GM12892 (cell line): ENCODE measurements at places on chromosomes 4 and X.

- no peak for DNase-seq
Measured at GRCh38 chr4:80362578-80363181, 27.1 kb downstream of the CFAP299 start.

DNA sequence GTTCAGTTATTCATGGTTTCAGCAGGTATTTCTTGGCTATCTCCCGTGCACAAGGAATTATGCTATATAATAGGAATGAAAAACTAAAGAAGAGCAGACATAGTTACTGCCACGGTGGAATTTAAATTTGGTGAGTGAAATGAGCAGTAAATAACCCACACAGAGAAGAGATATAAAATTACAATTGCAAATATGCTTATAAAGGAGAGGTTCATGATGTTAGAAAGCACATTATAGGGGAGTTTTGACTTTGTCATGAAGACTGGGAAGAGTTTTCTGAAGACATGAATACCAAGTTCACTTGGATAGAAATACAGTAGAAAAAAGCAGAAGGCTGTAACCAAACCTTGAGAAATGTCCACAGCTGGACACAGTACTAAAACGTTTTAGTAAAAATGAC lies 712.0 kb upstream of the AADAT start:
- no peak for DNase-seq

DNA sequence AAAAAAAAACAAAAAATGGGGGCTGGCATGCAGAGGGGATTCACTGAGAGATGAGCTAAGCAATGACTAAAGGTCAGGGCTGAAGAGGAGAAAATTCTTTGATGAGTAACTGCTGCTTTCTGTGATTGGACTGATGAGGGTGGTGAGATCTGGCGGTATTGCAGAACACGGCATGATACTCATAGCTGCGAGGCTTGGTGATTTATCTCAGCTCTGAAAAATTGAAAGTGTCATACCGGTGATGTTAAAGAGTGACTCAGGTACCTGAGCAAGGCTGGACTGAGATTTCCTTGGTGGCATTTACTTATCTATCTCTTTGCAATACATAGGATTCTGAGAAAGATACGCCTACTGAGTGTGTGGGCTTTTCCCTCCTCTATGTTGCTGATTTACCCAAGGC lies 204.1 kb upstream of the DDX53 start:
- DNase-seq = no peak

DNA sequence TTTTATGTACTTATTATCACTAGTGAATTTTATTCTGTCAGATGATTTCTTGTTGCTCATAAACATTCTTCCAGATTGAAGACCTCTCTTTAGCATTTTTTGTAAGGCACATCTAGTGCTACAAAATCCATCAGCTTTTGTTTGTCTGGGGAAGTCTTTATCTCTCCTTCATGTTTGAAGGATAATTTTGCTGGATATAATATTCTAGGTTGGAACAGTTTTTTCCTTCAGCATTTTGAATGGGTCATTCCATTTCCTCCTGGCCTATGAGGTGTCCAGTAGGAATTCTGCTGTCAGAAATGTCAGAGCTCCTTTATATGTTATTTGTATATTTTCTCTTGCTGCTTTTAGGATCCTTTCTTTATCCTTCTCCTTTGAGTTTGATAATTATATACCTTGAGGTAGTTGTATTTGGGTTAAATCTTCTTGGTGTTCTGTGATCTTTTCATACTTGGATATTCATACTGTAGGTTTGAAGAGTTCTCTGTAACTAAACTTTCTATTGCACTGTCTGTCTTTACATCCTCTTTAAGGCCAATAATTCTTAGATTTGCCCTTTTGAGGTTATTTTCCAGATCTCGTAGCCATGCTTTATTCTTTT lies 58.3 kb downstream of the PTPN13 start:
- no peak for DNase-seq

GRCh38 chrX:153981771-153982533 lies 9.4 kb downstream of the TMEM187 start:
- DNase-seq = no peak

DNA sequence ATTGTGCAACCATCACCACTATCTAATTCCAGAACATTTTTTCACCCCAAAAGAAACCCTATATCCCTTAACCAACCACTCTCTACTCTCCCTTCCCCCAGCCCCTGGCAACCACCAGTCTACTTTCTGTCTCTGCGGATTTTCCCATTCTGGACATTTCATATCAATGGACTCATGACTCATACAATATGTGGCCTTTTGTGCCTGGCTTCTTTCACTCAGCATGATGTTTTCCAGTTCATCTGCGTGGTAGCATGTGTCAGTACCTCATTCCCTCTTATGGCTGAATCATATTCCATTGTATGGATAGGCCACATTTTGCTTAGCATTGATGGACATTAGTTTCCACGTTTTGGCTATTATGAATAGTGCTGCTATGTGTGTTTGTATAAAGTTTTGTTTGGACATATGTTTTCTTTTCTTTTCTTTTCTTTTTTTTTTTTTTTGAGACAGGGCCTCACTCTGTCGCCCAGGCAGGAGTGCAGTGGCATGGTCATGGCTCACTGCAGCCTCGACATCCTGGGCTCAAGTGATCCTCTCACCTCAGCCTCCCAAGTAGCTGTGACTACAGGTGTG lies 335.4 kb downstream of the BCOR start:
- DNase-seq = no peak

GRCh38 chr4:143270256-143270838 lies 66.3 kb upstream of the GAB1 start:
- DNase-seq = no peak

DNA sequence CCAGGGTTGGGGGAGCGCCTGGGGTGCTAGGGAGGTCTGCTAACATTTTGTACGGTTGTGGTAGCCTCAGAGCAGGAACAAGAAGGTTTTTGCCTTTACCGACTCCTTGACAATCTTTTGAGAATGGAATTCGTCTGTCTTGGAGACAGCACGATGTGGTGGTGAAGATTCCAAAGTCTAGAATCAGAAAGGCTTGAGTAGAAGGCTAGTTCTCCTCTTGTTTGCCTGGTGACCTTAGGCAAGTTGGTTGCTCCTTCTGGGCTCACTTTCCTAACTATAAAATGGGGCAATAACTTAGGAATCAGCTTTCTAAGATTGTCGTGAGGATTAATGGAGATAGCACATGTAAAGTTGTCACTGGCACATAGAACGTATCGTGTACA lies 741 bp downstream of the FAM47E start:
- no peak for DNase-seq

DNA sequence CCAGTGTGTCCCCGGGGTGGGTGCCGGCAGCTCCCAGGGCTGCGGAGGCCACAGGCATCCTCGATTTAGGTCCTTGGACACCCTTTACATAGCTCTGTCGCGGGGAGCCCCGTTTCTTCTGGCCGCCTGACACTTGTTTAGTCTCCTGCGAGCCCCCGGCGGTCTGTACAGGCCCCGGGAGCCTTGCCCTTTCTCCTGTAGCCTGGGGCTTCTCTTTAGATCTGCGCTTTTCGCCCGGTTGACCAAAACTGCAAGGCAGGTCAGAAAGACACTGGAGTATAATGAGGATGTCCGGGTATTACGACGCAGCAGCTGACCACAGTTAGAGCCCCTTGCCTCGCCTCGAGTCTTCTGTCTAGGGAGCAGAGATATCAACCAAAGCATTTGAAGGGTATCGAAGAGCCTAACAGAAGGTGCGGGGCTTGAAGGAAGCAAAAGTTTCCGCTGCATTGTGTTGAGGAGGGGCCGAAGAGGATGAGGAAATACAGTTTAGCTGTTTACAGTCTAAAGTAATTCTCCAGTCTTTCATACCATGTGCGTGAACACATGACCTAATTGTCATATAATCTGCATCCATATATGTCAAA lies 479 bp downstream of the BRCC3 start:
- no peak for DNase-seq

- no peak for DNase-seq
Measured at GRCh38 chr4:88858752-88859151, 161.1 kb upstream of the NAP1L5 start.

- DNase-seq = no peak
Measured at GRCh38 chr4:15948826-15949225, 10.3 kb upstream of the FGFBP1 start.

- peak; percentile 37 for DNase-seq
Measured at GRCh38 chr4:37453281-37453998, 208.9 kb downstream of the NWD2 start.

DNA sequence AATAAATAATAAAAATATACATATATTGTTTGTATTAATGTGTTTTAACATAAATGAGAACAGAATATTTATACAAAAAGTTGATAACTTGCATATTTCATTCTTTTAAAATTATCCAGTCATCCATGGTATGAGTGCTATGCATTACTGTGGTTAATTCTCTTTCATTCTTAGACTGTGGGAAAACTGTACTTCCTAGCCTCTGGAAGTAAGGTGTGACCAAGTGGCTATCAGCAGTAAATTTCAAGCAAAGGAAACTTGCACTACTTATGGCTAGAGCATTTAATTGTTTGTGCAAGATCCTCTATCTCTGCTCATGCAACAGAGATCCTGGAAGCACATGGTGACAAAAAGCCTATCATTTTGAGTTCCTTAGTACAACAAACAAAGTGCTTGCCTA lies 1054.5 kb upstream of the PABPC4L start:
- DNase-seq = no peak

DNA sequence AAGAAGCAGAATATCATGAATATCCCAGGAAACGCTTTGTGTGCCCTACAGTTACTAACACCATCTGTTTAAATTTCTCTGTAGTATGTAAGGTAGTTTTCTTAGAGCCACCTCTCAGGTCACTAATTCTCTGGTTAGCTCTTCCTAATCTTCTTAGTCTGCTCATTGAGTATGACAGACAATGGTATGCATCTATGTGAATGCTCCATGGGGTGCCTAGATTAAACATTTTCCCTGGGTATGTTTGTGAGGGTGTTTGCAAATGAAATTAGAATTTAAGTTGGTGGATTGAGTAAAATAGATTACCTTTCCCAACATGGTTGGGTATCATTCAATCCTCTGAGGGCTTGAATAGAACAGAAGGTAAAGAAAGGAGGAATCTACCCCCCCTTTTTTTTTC lies 233.0 kb downstream of the PCDH18 start:
- no peak for DNase-seq

DNA sequence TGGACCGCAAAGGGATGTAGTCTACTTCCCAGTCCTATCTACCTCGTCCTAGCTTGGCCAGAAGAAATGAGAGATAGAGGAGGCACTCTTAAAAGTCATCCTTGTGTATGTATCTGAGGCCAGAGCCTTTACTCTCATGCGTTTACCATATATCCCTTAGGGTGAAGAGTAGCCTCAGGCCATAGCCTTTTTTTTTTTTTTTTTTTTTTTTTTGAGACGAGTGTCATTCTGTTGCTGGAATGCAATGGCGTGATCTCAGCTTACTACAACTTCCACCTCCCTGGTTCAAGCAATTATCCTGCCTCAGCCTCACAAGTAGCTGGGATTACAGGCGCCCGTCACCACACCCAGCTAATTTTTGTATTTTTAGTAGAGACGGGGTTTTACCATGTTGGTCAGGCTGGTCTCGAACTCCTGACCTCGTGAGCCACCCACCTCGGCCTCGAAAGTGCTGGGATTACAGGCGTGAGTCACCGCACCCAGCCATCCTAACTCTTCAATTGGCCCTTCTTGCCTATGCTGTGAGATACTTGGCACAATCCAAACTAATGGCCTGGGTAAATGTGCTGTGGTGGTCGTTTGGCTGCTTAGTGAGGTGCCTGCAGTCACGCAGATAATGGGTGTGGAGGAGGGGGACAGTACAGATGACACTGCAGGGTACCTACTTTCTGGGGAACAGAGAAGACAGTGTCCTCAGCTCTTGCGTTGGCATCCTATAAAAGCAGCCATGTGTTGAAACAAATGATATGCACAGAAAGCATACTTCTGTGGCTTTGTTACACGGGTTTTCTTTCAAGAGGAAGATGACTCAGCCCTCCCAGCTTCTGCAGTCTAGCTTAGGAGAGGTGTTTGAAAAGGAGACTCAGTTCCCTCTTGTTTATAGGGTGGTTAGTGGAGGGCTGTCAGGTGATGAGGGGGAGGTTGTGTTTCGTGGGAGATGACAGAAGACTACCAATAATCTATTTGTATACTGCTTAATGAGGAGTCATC lies 10.4 kb upstream of the DGAT2L6 start:
- DNase-seq = no peak

DNA sequence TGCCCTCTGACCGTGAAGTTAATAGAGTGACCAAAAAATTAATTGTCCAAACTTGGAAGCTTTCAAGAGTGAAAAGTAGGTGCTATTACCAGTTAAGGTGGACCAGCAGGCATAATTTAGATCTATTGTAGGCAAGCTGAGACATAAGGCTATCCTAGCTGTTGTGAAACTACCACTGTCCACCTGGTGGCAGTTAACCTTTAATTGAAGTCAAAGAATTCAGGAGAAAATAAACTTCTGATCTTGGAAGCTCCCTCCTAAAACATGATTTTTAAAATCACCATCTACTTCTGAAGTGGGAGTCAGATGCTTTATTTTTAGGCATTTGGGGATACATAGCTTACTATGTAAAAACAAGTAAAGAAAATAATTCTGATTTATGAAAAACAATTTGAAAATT lies 636.3 kb upstream of the HTR2C start:
- no peak for DNase-seq

DNA sequence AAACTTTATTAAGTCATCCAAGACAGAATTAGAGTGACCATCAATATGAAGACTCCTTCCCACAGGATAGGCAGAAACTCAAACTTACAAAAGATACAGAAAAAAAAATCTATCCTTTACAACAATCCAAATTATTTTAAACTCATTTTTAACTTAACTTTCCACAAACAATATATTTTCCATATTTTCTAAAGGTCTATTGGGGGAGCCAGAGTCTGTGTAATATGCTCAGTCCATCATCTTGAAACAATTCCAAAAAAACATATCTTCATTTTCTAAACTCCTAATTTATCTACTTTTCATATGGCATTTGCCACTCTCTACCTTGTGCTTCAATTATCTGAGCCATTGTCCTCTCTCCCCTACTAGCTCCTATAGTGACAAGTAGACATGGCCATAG lies 378.1 kb downstream of the PDGFC start:
- DNase-seq = no peak

DNA sequence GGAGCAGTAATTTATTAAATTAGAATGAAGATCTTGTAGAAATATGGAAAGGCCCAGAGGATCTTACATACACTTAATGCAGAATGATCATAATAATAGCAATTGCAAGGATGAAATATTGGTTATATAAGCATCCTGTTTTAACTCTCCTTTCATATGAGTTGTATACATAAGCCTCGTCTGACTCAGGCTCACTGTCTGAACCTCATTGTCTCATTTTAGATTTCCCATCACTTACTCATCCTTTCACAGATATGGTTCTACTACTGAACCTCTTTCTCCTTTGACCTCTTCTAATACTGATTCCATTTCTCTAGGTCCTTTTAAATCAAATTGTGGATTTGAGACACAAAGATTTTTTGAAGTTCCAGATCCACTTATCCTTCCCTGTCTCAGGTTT lies 277.3 kb upstream of the TRPC5 start:
- no peak for DNase-seq

GRCh38 chr4:3285558-3286334 lies 7.1 kb upstream of the RGS12 start:
- no peak for DNase-seq

- no peak for DNase-seq
Measured at GRCh38 chrX:108270739-108271396, 167.4 kb downstream of the COL4A6 start.
